ENCODE measurements at places on chromosomes 16 and 17. TPM values are rescaled to one million over a fixed set of nuclear protein-coding genes. Genes with fewer than 3 reads are reported as not detected.

CCL16 gene
- total RNA-seq = not detected

MYH8 gene
- total RNA-seq = not detected

ZNF830 gene
- 17.2 TPM for total RNA-seq

KIF19 gene
- not detected for total RNA-seq

GAS7 gene
- total RNA-seq = 0.33 TPM

FBXW10B gene
- not detected for total RNA-seq

KRT28 gene
- total RNA-seq = not detected

KCNJ12 gene
- total RNA-seq = 0.02 TPM

PLXDC1 gene
- not detected for total RNA-seq

TBC1D3B gene
- total RNA-seq = 0.60 TPM

CNTNAP1 gene
- total RNA-seq = 1.5 TPM

TXNDC17 gene
- total RNA-seq = 126 TPM

CHST5 gene
- 0.20 TPM for total RNA-seq

CASKIN1 gene
- total RNA-seq = 4.5 TPM

CBFA2T3 gene
- 114 TPM for total RNA-seq

PIEZO1 gene
- total RNA-seq = 432 TPM

PCTP gene
- 33.8 TPM for total RNA-seq

HSD3B7 gene
- 43.5 TPM for total RNA-seq

KRT33B gene
- not detected for total RNA-seq

ZG16 gene
- total RNA-seq = 0.04 TPM

KCNH4 gene
- total RNA-seq = 1.8 TPM

GP2 gene
- total RNA-seq = 5.9 TPM

XYLT1 gene
- total RNA-seq = 0.09 TPM

CMTM2 gene
- not detected for total RNA-seq

LPO gene
- total RNA-seq = 0.11 TPM

KCNH6 gene
- not detected for total RNA-seq

IKZF3 gene
- total RNA-seq = 1.1 TPM

KRTAP3-2 gene
- not detected for total RNA-seq

FNDC8 gene
- not detected for total RNA-seq

MEIOB gene
- total RNA-seq = 105 TPM

PIRT gene
- not detected for total RNA-seq

NPW gene
- total RNA-seq = 3.1 TPM

KCNG4 gene
- not detected for total RNA-seq

RNF166 gene
- total RNA-seq = 61.2 TPM

NUPR1 gene
- total RNA-seq = 1.5 TPM

RPGRIP1L gene
- 4.5 TPM for total RNA-seq

AOC3 gene
- 0.42 TPM for total RNA-seq

CLEC18B gene
- total RNA-seq = 6.5 TPM

NPIPB8 gene
- not detected for total RNA-seq

ZNF778 gene
- 14.3 TPM for total RNA-seq

HOXB6 gene
- total RNA-seq = 14.2 TPM

TLCD2 gene
- 0.78 TPM for total RNA-seq

CCL8 gene
- not detected for total RNA-seq

RNF222 gene
- total RNA-seq = not detected

MYH1 gene
- total RNA-seq = not detected
